NCI-H345 (cell line): ENCODE measurements at places on chromosomes 4 and X.

GRCh38 chr4:6710282-6710681 lies 617 bp upstream of the MRFAP1L1 start:
- DNase-seq, result no peak

GRCh38 chr4:7515390-7515902 lies 80.7 kb upstream of the PSAPL1 start:
- no peak for DNase-seq

DNA sequence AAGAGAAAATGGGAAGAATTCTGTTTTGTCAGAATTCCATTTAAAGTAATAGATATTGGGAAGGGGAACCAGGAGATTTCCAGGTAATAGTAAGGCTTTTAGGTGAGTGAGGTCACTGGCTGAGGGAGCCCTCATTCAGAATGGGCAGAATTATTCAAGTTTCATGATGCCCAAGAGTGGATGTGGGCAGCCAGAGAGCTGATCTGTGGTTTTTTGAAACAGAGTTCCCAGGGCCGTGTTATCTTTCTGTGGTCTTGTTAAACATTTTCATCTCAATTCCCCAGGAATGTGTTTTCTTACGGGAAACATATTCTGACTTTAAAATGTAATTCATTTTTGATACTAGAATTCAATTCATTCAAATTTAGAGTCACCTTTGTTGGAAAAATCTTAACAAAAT lies 182.0 kb upstream of the AADAT start:
- no peak for DNase-seq

DNA sequence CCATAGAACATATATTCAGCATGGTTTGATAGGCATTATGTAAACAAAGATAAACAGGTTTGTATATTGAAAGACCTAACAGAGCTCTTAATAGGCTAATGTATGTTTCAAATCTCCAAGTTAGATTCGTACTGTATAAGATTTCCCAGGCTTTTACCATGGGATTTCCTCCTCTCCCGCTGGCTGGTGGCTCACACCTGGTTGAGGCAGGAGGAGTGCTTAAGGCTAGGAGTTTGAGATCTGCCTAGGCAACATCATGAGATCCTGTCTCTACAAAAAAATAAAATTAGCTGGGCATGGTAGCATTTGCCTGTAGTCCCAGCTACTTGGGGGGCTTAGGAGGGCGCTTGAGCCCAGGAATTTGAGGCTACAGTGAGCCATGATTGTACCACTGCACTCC lies 5.4 kb downstream of the CPE start:
- DNase-seq, result peak; percentile 29

GRCh38 chr4:93776386-93777080 lies 52.0 kb upstream of the ATOH1 start:
- no peak for DNase-seq

- DNase-seq, result no peak
Observed at GRCh38 chr4:150280081-150280895, 202.0 kb downstream of the DCLK2 start.

DNA sequence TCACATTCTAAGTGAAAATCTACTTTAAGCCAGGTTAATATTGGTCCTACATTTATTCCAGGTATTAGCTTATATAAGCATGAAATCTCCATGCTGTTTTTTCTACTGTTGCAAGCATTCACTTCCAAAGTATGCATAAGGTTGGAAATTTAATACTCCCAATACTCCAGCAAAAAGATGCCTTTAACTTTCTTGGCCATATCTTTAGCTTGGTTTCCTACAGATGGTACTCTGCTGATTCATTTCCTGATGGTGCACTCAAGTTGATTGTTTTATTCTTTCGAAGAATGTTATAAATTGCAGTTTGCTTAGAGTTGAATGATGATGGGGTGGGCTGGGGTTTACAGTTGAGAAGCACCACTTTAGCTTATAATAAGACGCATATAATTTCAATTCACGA lies 330.2 kb downstream of the PTTG2 start:
- no peak for DNase-seq

- DNase-seq, result no peak
Observed at GRCh38 chr4:10333942-10334341, 123.3 kb downstream of the ZNF518B start.

GRCh38 chrX:27380163-27380845 lies 82.8 kb downstream of the PPP4R3C start:
- DNase-seq, result no peak
